ENCODE measurements at places on chromosomes 4 and X. TPM values are rescaled to one million over a fixed set of nuclear protein-coding genes. Genes with fewer than 3 reads are reported as not detected.

The BTK gene
- 0.31 TPM for total RNA-seq

The TCP11X2 gene
- total RNA-seq: 1.6 TPM

The DMP1 gene
- not detected for total RNA-seq

The CT47B1 gene
- not detected for total RNA-seq

The SATL1 gene
- total RNA-seq: 0.14 TPM

The NEIL3 gene
- 15.4 TPM for total RNA-seq

The HMX1 gene
- 0.69 TPM for total RNA-seq

The CXCL11 gene
- total RNA-seq: 1.9 TPM

The COL25A1 gene
- total RNA-seq: 5.6 TPM

The H2BW2 gene
- total RNA-seq: not detected

The COL4A5 gene
- total RNA-seq: 48.1 TPM

The SPANXA1 gene
- total RNA-seq: 0.45 TPM

The P2RY4 gene
- total RNA-seq: not detected

The ADH7 gene
- total RNA-seq: not detected

The ADH6 gene
- total RNA-seq: not detected

The CLDN24 gene
- total RNA-seq: not detected

The OTUD6A gene
- 0.17 TPM for total RNA-seq

The MAGEA9B gene
- total RNA-seq: not detected

The IRF2 gene
- 14.1 TPM for total RNA-seq

The GPRASP3 gene
- total RNA-seq: 18.2 TPM

The SAGE1 gene
- total RNA-seq: not detected

The EVC2 gene
- total RNA-seq: 11.5 TPM

The BDH2 gene
- 36.5 TPM for total RNA-seq

The ARR3 gene
- not detected for total RNA-seq

The BMX gene
- not detected for total RNA-seq

The MAGEA4 gene
- 2.8 TPM for total RNA-seq

The AFF2 gene
- total RNA-seq: 5.9 TPM

The SEPTIN11 gene
- 72.0 TPM for total RNA-seq

The PTCHD1 gene
- total RNA-seq: 1.5 TPM

The PDGFRA gene
- 10.8 TPM for total RNA-seq

The KLHL13 gene
- 10.9 TPM for total RNA-seq

The NPY5R gene
- total RNA-seq: 2.4 TPM

The DCAF8L2 gene
- total RNA-seq: not detected

The CXCL10 gene
- total RNA-seq: not detected

The TMEM154 gene
- 1.7 TPM for total RNA-seq

The EMD gene
- 76.0 TPM for total RNA-seq

The TAF9B gene
- total RNA-seq: 37.8 TPM

The MUC7 gene
- total RNA-seq: not detected

The EDA2R gene
- total RNA-seq: 7.0 TPM

The CABS1 gene
- total RNA-seq: not detected

The CT83 gene
- not detected for total RNA-seq

The ENAM gene
- total RNA-seq: not detected

The ELK1 gene
- total RNA-seq: 24.4 TPM

The SLC34A2 gene
- 0.80 TPM for total RNA-seq

The ARMCX1 gene
- total RNA-seq: 26.9 TPM

The HTR2C gene
- total RNA-seq: 2.4 TPM

The PCDH10 gene
- total RNA-seq: 4.0 TPM

The ADAM29 gene
- total RNA-seq: not detected

The TRPC5OS gene
- not detected for total RNA-seq

The COX7B2 gene
- not detected for total RNA-seq

The USP26 gene
- total RNA-seq: not detected

The MAGEA10 gene
- not detected for total RNA-seq

The STBD1 gene
- 2.6 TPM for total RNA-seq

The TMEM271 gene
- total RNA-seq: 0.62 TPM

The TNIP3 gene
- total RNA-seq: not detected

The PDCL2 gene
- not detected for total RNA-seq

The SSX4 gene
- not detected for total RNA-seq

The TSC22D3 gene
- 10.9 TPM for total RNA-seq

Data from GM23338 (cell line).